ENCODE measurements at places on chromosomes 4 and X.

DNA sequence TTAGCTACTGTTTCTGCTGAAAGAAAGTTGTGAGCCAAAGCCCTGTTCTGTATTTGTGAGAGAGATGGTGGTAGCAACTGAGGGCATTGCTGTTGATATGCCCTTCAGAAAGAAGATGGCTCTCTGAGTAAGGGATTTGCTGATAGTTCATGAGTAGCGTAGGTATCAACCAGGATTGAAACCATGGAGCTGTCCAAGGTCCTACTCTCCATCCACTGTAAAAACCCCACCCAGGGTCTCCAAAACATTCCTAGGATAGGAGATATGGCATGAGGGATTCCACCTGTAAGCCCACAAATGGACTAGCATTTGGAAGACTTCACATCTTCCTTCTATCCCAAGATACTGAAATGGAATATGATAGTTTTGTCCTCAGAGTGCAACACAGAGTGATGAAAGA lies 277.1 kb upstream of the PRKX start:
- no peak for DNase-seq

DNA sequence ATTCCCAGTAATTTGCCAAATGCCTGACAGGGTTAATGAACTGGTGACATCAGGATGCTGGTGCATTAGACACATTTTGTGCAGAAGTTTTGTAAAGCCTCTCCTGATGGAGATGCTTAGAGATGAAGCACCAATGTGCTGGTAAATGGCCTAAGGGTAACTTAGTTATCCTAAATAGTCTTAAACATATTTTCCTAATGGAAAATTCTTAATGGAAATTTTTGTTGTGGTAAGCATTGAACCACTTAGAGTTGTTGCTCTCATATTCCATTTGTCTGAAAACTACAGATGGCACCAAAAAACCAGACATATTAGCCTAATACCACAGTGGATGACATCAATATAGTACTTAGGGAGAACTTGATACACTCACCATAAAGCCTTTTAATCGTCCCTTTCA lies 154.5 kb upstream of the ANK2 start:
- no peak for DNase-seq

DNA sequence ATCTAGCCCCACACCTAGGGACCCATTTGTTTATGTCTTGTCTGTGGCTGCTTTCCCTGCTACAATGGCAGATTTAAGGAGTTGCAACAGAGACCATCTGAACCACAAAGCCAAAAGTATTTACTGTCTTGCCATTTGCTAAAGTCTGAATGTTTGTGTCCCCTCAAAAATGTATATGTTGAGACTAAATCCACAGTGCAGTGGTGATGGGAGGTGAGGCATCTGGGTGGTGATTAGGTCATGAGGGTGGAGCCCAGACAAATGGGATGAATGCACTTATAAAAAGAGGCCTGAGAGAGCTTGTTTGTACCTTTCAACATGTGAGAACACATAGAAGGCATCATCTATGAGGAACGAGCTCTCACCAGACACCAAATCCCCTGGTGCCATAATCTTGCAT lies 137.3 kb downstream of the TMEM144 start:
- DNase-seq: no peak

- no peak for DNase-seq
Measured at GRCh38 chrX:148722966-148723365, 222.5 kb downstream of the AFF2 start.

DNA sequence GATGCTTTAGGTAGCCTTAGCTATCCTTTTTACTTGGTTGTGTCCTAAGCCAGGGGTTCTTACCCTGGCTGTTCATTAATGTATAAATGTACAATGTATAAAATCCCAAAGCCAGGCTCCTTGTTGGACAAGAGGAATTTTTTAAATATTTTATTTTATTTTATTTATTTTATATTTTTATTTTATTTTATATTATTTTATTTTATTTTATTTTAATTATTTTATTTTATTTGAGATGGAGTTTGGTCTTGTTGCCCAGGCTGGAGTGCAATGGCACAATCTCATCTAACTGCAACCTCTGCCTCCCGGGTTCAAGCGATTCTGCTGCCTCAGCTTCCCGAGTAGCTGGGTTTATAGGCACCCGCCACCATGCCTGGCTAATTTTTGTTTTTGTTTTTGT lies 8.1 kb upstream of the SLC2A9 start:
- no peak for DNase-seq

DNA sequence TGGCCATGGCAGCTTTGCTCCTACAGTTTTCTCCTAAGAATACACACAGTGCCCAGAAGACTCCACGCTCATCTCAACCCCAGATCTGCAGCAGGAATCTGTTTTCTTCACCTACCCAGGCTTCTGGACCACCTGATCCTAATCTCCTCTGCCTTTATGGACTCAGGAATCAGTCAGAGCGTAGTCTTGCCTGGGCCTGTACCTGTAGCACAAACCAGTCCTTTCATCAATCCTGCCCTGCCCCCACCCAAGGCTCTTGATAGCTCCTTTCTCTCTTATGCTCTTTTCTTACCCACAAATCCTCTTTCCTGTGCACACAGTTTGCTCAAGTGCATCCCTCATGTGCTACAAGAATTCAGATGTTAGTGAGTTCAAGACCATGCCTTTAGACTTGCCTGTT lies 89.7 kb downstream of the ZNF718 start:
- DNase-seq: no peak

- peak; percentile 7 for DNase-seq
Measured at GRCh38 chrX:72348247-72348979, 42.7 kb upstream of the CITED1 start.

DNA sequence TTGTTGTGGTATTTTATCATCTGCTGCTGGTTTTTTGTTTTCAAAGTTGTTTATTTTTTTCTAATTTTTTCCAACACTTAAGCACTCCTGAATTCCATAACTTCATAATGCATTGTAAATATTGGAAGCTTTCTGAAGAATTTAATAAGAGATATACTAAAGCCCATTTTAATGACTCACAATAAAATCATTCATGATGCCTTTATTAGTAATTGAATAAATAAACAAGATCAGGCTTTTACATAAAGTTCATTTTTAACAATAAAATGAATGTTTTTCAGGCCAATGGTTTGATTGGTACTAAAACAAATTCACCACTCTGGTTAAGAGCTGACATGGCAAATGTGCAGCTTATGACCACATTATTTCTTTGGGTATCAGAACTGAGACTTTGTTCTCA lies 408.2 kb upstream of the SMIM31 start:
- no peak for DNase-seq

DNA sequence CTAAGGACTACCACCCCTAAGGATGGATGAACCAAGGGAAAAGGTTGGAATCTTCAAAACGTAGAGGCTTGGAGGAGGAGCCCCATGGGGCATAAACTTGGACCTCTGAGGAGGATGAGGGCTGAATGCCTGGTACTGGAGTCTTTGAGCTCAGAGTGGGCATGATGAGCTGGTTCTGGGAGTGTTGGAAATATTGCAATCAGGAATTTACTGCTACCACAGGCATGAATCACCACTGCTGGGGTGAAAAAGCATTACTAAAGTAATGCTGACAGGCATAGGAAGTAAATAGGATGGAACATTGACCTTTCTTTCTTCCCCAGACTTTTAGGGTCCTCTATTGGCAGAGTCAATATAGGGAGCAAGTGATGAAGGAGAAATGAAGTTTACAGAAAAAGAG lies 105.8 kb upstream of the RPS6KA3 start:
- no peak for DNase-seq

- DNase-seq: no peak
Measured at GRCh38 chr4:138035781-138036258, 206.3 kb downstream of the SLC7A11 start.

DNA sequence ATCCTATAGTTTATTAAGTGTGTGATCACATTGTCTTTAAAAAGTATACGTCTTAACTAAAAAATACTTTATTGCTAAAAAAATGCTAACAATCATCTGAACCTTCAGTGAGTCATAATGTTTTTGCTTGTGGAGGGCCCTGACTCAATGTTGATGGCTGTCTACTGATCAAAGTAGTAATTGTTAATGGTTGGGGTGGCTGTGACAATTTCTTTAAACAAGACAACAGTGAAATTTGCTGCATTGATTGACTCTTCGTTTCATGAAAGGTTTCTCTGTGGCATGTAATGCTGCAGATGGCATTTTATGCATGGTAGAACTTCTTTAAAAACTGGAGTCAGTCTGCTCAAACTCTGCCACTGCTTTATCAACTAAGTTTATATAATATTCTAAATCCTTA lies 101.4 kb upstream of the IL15 start:
- no peak for DNase-seq

GRCh38 chr4:40672528-40673522 lies 43.2 kb upstream of the RBM47 start:
- peak; percentile 43 for DNase-seq

DNA sequence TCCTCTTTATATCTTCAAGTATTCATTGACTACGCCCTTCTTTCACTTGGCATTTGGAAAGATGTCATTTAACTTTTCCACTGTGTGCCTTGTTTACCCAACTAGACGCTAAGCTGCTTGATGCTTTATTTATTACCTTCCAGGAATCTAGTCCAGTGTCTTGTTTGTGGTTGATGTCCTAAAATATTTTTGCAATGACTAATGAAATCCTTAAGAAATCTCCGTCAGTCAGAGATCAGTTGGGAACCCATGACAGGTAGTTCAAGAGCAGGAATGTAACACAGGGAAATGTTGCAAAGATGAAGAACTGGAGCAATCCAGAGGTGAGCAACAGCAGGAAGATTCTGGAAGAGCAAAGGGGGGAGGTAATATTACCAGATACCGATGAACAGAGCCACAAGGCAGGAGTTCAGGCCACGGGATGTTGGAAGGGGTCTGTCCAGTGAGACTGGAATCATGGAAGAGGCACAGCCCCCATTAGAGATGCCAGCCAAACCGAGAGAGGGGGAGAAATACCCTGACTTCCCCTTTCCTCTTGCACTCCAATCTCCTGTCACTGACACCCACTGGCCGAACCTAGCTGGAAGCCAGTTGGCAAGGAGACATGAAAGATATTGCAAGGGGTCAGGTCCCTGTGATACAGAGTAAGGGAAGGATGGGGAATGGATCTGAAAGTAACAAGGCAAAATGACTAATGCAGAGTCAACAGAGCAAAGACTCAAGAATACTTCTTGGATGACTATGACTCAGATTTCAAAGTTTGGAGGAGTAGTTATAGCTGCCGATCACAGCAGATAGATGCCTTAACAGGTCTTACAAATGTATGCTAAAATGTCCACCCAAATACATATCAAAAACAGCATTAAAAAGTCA lies 62.7 kb upstream of the PHKA2 start:
- DNase-seq: no peak

DNA sequence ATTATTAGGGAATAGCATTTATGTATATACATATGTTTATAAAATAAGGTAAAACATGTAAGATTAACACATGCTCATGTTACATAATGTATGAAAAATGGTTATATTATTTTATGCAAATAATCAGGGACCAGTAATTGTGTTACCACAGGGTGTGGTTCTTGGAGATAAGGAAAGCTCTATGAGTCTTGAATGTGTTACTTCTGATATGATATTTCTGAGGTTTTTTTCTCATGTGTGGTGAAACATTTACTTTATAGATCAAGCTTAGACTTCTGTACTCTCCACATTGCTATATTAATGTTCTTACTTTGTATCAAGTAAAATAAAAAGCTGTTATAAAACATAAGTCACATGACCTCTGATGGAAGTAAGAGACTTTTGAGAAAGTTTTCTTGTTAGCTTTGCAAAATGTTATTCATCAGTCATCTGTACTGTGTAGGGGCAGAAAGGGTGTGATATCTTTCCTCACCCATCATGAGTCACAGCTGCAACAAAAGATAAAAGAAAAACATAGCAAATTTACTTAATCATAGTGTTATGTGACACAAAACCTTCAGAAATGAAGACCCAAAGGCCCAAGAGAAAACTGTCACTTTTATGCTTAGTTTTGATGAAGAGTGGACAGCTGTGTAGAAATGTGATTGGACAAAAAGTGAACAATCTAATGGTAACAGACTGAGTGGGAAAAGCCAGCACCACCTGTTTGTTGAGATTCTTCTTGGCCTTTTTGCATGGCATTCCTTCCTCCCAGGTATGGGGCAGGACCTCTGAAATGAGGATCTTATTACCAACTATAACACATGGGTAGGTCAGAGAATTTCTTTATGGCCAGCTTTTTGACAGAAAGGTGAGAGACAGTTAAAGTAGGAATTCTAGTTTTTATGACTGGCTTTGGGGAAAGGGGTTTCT lies 632.3 kb downstream of the PDHA2 start:
- DNase-seq: no peak

- no peak for DNase-seq
Measured at GRCh38 chr4:67468830-67469229, 76.5 kb downstream of the CENPC start.

DNA sequence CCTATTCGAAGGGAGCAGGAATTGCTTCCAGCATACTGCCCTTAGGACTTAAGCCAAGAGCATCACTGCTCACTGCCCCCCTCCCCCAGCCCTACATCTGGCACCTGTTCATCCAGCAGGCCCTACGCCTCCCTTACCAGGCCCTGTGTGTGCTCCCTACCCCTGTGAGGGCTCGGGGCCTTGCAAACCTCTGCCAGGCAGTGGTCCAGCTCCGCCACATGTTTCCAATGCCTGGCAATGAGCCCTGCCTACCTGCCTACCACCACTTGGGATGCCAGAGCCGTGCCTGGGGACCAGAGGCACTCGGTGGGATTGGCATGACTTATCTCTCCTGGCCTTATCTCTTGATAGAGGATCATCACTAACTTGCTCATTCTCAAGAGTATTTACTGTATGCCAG lies 27.5 kb upstream of the MTM1 start:
- DNase-seq: no peak

DNA sequence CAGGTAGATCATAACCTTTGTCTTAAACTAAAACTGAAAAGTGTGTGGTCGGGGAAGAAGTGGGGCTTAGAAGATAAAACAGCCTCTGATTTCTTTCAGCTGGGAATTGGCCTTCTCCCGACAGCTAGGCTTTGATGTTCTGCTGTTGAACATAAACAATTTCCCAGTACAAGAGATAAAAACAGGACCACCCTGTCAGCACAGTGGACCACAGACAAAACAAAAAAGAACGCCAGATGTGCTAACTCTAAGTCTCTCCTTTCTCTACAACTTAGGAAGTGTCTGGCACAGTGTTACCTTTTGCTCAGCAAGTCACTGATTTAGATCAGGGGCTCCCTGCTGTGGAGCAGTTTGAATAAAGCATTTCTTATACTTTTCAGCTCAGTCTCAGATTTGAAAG lies 87.5 kb upstream of the UXT start:
- DNase-seq: no peak

DNA sequence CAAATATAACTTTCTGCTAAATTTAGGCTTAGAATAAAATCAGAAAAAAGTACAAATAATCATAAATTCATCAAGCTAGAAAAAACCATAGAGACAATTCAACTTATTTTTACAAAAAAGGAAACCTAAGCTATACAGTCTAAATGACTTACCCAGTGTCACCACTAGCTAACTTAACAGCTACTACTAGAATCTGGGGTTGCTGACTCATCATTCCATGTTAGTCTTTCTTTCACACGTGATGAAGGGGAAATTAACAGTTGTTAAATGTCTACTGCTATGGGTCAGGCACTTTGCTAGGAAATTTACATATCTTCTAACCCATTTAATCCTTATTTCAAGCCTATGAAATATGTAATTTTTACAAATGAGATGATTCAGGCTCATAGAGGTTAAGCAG lies 349.3 kb upstream of the GALNT7 start:
- DNase-seq: no peak
